ENCODE measurements at places on chromosomes 1 and 21.

DNA sequence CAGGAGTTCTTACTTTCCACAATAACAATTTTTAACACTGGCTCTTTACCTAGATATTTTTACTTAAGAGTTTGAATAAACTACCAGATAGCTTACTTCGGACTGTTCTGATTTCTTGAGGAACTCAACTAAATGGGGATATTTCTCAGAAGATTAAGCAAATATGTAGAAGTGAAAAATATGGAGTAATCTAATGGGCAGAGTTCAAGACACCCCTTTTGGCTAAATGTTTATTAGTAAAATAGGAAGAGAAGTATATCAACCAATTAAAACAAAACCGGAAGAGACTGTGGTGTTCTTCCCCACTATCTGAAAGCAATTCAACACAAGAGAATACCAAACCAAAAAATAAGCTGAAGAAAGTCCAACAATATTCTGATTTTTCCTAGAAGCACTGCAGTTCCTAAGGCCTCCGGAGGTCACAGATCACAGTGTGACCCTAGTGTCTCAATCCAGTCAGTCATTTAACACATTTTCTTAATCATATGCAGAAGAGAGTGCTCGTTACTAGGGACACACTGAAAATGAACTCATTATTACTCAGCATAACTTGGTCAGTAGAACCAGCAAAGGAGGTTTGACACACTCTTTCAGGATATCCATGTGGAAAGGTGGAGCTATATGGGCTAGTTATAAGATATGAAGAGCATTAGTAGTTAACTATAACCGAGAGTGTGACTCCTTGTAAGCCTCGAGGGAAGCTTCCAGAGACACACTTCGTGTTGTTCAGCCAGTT, 5.2 kb downstream of the SIPA1L2 start:
- no peak for DNase-seq

DNA sequence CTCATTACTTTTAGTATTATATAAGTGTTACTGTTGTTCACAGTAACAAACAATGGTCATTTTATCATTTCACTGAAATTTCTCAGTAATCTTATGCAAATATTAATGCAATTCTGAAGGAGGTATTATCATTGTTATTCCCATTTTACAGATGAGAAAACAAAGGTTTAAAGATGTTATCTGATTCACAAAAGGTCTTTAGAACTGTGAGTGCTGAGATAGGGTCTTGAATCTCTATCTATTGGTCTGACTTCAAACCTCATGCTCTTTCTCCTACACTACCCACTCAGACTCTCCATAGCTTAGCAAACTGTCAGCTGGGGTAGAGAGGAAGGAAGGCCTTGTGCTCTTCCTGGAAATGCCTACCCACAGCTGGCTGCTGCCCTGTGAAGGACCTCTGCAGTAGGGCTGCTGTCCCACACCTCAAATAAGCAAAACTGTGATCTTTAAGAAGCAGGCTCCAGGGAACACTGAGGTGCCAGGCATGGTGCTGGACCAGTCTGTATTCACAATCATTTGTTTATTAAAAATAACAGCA, 6.2 kb upstream of the OSCP1 start:
- DNase-seq, result no peak

- DNase-seq, result no peak
These were observed 2084.5 kb downstream of the MRPL39 start for GRCh38 chr21:23522751-23523150.

- DNase-seq, result no peak
These were observed 974 bp upstream of the FNBP1L start for GRCh38 chr1:93446837-93447451.

GRCh38 chr1:209808059-209808581, 2.2 kb upstream of the IRF6 start:
- no peak for DNase-seq

- no peak for DNase-seq
These were observed 264.8 kb downstream of the C1orf94 start for GRCh38 chr1:34441259-34442069.

DNA sequence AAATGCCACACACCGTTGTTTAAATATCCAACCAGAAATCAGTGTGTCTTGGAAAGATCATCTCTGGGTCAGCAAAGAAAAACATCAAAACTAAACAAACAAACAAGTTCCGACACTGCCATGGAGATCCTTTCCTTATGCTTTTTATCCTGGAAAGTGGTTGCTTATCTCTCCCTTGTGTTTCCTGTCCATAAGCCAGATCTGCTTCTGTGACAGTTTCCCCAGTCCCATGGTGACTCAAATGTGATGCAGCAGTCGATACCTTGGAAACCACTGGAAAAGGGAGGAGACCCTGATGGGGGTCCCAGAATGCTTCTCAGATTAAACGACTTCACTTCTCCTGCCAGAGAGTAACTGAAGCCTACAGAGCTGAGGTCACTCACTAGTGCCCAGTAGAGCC, 94.7 kb downstream of the DMRTA2 start:
- no peak for DNase-seq

DNA sequence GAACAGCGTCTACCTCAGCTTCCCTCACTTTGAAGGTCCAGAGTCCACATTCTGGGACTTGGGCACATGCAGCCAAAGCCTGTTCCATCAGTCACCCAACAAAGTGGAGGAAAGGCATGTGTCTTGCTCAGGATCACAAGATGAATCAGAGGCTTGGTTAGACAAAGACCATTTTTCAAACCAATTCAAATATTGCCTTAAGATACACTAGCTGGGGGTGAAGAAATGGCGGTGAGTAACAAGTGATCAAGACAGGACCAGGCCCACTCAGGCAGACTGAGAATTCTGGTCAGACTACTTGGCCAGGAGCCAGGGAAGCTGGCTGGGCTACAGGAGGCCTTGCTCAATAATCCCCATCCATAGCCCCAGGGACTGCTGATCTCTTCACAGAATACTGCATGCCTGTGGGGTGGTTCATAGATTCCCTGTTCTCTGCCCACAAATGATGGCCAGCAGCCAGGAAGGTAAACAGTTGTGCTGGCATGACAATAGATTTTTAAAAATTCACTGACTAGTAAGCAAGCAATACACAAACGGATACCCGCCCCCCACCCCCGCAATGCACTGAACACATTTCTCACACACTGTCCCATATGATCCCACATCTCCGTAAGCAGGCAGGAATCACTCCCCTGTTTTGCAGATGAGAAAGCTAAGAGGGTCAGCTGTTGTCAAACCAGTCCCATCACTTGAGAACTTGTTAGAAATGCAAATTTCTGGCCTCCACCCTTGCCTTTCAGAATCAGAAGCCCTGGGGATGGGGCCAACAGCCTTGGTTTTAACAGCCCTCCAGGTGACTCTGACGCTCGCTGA, 27.2 kb downstream of the ERI3 start:
- no peak for DNase-seq

DNA sequence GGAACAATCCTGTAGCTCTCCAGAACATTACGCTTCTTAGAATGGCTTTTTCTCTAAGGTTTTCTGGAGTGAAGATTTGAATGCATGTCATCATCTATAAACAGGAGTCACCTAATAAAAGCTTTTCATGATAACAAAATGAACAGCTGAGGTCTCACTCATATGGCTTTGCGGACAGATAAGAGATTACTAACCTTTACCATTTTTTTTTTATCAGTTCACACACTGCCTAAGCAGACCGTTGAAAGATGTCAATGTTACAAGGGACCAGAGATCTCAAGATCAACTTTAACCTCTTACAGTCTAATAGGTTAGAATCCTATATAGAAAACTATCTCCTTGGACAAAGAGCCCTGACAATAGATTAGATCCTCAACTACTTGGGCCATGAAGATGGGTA, 41.4 kb downstream of the SCMH1 start:
- no peak for DNase-seq

All from KG1 (cell line).